K562 (cell line): ENCODE measurements at places on chromosomes 2 and 18. TPM values are rescaled to one million over a fixed set of nuclear protein-coding genes. Genes with fewer than 3 reads are reported as not detected.

GRCh38 chr2:228507870-228508269 is 326.4 kb upstream of the SPHKAP start:
- no peak for DNase-seq

- no peak for DNase-seq
These were observed 72.7 kb downstream of the KCNG2 start for GRCh38 chr18:79870301-79871025.

GRCh38 chr2:122516775-122517174 is 761.3 kb downstream of the TSN start:
- DNase-seq: no peak

The PLEK gene
- total RNA-seq: 0.33 and 0.56 TPM in 2 replicates

DNA sequence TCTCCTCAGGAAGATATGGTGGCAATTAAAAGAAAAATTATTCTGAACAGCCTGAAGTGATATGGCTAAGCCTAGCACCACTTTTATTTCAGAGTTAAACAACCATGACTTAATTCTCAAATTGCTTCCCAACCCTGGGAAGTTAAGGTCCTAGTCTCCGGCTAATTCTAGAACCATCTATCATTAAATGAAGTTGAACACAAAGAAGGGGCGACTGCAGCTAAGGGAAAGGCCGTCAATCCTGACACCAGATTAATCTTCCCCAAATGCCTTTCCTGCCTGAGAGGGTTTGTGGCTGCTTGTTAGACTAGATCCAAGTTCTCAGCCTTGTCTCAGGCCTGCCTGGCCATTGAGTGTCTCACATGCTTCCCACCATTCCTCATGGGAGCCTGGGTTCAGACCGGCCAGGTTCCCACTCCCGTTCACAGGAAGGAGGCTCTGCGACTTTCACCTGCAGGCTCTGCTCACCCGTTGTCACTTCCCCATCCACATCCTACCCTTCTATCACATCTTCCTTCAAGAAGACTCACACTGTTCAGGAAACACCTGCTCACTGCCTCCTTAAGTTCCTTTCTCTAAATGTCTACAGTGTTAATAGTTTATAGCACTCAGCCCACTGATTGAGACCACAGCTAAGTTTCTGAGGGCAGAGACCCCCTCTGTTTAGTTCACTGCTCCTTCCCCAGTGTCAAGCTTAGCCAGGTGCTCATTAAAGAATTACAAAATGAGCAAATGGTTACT is 282.9 kb upstream of the REV1 start:
- no peak for DNase-seq

The GFPT1 gene
- total RNA-seq: 38.3 and 39.2 TPM in 2 replicates

- DNase-seq: no peak
These were observed 541.7 kb downstream of the MBD2 start for GRCh38 chr18:53682796-53683195.

The UGT1A10 gene
- total RNA-seq: not detected in 2 replicates

GRCh38 chr18:35915056-35915455 is 57.4 kb upstream of the RMP24 start:
- no peak for DNase-seq

The SERPINB4 gene
- not detected in 2 replicates for total RNA-seq

DNA sequence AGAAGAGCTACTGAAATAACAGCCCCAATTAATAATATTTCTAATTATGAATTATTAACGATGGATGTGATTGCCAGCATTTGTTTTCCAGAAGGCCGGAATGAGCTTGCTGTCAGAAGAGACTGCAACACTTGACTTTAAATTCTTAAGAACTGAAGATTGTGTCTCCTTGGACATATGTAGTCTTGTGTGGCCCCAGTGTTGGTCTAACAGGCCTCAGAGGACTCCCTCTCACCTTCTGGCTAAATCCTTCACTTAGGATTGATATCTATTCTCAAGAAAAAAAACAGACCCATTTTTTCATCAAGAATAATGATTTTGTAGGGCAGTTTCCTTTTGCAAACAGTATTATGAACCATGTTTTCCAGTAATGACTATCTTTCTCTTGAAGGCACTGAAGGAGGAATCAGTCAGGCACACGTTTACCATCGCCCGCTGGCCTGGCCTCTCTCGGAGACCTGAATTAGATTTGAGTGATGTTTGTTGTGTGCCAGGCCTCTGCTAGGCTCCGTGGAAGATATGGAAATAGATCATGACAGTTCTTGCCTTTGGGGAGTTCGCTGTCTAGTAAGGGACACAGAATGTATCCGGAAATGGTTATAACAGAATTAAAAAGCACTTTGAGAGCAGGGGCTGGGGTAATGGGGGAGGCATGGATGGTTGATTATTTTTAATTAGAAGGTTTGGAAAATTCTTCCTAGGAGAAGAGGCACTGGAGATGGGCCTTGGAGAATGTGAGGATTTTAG is 258.0 kb downstream of the MYCN start:
- no peak for DNase-seq

The ACADL gene
- 0.07 TPM in 1 of 2 replicates, not detected in the other for total RNA-seq

DNA sequence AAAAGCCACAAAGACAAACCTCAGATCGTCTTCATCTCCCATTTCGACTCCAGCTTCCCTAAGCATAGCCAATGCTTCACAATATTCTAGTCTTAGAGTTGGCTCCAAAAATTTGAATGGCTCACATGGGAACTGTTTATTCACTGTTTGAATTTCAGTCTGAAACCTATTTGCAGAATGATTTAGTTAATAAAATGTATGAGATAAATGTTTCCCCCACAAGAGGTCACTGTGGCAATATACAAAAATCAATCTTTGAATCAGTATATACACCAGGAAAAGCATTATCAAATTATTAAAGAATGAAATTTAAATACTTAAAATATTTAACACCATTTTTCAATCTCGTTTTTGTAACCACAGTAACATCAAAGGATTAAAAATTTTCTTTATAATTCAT is 40.0 kb upstream of the MCM6 start:
- no peak for DNase-seq

DNA sequence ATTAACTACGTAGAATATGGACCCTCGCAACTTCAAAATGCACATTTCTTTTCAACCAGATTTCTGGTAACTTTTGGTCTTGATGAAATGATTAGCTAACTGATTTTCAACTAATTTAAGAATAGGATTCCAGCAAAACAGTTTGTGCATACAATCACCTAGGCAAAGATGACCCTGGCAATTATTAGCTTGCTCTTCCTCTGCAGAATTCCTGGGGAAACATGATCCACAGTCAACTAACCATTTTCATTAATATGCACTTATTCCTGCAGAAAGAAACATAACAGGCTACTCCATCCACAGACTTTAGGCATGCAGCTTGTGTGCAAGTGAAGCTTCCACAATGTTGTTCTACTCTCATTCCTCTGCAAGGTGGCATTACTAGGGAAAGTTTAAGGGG is 1150.8 kb upstream of the FANCL start:
- DNase-seq: no peak

DNA sequence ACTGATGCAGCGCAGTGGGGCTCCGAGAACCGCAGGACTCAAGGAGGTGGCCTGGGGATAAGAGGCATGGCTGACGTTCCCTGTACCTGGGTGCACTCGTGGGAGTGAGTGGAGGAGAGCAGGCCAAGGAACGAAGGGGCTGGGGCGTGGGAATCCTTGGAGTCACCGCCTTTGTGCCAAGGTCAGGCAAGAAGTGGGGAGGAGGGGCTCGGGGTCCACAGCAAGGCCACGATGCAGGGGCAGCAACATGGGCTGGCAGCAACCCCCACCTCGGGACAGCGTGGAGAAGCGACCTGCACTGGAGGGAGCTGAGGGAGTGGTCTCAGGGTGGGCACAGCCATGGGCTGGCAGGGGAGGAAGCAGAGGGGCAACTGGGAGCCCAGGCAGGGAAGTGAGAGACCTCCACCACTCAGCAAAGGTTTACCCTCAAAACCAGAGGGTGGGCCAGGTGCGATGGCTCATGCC is 18.6 kb downstream of the ARID5A start:
- no peak for DNase-seq

GRCh38 chr2:59956981-59957380 is 596.5 kb downstream of the BCL11A start:
- DNase-seq: no peak

DNA sequence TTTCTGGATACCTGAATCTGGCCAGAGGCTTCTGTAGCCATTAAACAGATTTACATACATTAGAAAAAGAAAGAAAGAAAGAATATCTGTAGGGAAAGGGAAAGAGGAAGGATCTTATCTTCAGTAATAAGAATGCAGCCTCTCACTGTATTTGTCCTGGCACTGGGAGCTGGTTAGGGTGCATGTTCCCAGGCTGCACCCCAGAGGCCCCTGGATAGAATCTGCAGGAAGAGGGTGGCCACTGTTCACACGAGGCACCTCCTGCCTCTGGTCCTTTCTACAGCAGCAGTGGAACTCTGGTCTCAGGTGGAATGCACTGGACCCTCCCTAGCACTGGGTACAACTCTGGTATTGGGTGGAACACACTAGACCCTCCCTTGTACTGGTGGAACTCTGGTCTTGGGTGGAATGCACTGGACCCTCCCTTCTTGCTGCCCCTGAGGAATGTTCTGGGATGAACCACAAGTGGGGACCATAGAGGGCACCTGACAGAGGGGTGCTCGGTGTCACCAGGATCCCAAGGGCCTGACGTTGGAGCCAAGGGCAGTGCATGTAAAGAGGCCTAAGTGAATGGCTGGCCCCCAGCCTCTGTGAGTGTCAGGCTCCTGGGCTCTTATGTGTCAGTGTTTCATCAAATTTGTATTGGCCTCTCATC is 27.4 kb upstream of the PXDN start:
- no peak for DNase-seq

DNA sequence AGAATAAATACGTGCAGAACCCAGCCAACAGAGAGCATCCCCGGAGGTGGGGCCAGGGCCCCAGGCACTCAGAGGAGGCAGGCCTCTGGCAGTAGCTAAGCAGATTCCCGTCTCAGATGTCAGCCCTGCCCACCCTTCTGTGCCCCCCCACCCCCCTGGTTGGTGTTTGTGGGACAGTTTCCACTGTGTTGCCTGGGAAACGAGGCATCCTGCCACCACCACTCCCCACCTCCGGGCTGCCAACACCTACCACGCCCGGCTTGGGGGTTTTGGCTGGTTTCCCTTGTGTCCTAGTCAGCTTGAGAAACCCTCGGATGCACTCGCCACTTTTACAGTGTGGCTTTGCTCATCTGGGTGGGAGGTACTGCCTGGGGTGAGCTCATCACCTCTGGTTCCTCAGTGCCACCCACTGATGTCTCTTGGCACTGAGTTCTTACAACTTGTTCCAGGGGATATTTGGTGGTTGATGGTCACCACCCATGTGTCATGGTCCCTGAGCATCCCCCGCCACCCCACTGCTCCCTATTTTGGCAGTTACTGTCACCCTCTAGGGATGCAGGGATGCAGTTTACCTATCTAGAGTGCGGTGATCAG is 72.4 kb upstream of the YWHAQ start:
- no peak for DNase-seq

The TSHZ1 gene
- 6.3 and 7.2 TPM in 2 replicates for total RNA-seq

DNA sequence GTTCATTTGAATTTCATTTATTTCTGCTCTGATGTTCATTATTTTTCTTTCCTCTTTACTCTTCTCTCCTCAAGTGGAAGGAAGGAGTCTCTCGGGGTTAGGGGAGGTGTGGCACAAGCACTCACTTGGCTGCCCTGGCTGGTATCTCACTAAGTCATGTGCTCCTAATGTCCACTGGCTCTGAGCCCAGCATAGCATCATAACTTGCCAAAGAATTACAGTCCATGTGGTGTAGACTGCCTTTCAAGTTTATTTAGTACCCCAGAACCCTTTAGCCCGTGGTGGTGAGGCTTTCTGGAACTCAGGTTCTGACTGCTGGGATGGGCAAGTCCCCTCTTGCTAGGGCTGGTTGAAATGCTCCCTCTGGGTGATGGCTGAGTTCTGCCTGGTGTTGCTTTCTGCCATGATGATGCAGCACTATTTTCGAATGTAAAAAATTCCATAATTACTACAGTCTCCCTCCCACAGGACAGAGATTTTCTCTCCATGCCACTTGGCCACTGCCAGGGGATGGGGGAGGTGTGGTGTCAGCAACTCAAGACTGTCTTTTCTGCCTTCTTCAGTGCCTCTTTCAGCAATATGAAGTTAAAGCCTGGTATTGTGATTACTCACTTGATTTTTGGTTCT is 22.2 kb downstream of the SPAG16 start:
- DNase-seq: no peak

DNA sequence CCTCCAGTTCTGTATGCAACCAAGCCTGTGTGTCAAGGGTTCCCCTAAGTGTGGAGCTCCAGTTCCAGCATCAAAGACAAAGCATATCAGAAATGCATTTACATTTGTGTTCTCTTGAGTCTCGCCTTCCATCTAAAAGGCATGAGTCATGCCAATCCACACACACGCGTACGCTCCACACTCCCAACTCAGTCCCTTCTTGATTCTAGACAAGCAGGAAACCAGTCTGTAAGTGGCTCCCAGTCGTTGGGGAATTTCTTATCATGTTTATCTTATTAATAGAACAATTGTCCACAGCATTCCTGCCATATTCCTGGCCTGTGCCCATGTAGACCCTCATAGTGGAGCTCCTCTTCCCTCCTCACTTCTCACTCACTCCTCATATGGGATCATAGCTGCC is 86.4 kb upstream of the SLC35G4 start:
- no peak for DNase-seq

DNA sequence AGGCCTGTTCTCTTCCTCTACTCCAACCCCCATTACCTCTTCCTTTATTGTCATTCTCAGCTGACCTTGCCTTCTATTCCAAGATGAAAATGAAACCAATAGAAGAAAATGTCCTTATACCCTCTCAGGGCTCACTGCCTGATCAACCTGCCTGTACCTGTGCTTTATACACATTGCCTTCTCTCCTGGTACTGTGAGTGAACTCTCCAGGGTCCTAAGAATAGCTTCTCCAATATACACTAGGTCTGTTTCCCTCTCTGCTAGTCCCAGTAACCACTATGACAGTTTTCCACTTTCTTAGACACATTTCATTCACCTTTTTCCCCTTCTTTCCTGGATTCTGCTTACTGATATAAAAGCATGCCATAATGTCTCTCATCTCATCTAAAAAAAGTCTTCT is 85.7 kb downstream of the FSHR start:
- DNase-seq: no peak

DNA sequence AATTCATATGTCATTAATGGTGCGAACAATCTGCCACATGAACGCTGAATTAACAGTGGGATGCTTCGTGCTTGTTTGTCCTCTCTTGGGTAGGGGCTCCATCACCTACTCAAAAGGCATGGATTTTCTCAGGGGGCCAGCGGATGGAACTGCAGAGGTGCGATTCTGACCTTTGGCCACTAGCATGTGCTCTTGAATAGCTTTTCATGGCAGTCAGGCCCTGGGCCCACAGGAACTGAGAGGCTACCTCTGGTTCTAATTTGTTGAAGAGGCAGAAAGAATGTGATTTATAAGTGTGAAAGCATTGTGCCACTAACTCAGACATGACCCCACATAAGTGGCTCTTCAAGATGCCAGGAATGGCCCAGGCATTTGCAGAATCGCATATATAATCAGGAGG is 283.2 kb downstream of the INSIG2 start:
- no peak for DNase-seq

The CRYGC gene
- total RNA-seq: not detected in 2 replicates

GRCh38 chr2:128663371-128664050 is 344.8 kb upstream of the HS6ST1 start:
- no peak for DNase-seq

DNA sequence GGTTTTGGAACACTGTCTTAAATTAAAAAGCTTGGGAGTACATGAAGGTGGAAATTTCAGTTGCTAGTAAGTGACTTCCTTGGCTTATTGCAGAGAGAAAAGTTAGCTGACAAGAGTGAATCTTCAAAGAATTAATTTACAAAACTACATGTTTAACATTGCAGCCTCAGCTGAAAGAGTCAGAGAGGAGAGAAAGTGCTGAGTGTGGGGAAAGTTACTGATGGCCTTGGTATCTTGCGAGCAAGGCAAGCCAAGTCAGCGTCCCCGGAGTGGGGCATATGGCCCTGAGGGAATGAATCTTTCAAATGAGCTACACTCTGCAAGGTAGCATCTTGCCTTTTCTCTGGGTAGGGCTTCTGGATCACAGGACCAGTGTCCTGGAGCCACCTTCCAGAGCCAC is 131.3 kb downstream of the LPIN1 start:
- DNase-seq: no peak
